ENCODE measurements at places on chromosomes 6 and 20. TPM values are rescaled to one million over a fixed set of nuclear protein-coding genes. Genes with fewer than 3 reads are reported as not detected.

GRCh38 chr6:16129623-16130401, 926 bp downstream of the MYLIP start:
- DNase-seq, result no peak
- peaks cover 43% of the 10 kb centered on the region for H3K4me1 ChIP-seq
- H3K27ac ChIP-seq, result peak overlapping the region; percentile 100
- H3K4me3 ChIP-seq, result peak overlapping the region; percentile 92
- H3K27me3 ChIP-seq, result no peaks in the 10 kb centered on the region

DNA sequence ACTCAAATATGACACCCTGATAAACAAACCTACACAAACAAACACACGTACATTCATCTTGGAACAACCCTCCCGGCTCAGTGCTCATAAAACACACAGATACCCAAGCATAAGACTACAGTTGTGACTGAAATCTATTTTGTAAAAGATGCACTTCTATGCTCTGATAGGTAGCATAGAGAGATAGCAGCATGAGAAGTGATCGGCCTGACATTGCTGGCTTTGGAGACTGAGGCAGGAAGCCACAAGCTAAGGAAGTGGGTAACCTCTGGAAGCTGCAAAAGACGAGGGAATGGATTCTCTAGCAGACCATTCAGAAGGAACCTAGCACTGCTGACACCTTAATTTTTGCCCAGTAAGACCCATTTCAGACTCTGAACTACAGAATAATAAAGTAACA, 1.6 kb upstream of the RNF39 start:
- peaks cover 62% of the 10 kb centered on the region for H3K27me3 ChIP-seq
- no peak for DNase-seq
- H3K36me3 ChIP-seq, result no peaks in the 10 kb centered on the region
- H3K4me1 ChIP-seq, result peaks cover 13% of the 10 kb centered on the region

DNA sequence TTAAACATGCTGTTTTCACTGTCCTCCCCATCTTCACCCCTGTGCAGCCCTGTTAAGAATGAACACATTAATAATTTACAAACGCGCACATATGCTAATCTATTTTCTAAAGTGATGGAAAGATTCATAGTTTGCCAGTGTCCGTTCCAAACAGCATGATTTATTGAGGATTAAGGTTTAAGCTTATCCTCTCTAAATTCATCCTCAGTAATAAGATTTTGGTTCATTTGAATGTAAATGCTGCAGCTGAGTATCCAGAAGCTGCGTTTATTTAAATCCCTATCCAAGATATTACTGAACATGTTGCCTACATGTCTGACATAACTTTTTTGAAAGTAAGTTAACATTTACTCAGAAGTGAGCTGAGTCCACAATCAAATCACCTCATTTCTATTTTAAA, 42.8 kb upstream of the FAM135A start:
- H3K4me3 ChIP-seq, result no peak overlapping the region
- no peak overlapping the region for H3K27ac ChIP-seq
- H3K36me3 ChIP-seq, result no peaks in the 10 kb centered on the region
- no peaks in the 10 kb centered on the region for H3K4me1 ChIP-seq

DSP gene
- total RNA-seq, result 0.31 TPM

BNIP5 gene
- total RNA-seq, result not detected

SLC32A1 gene
- total RNA-seq, result not detected

CD164 gene
- total RNA-seq, result 134 TPM

All from gastrocnemius medialis (tissue), 4 donors.